ENCODE measurements at places on chromosomes 5 and 9.

- no peak overlapping the region for H3K4me3 ChIP-seq
- no peak for DNase-seq
- H3K4me1 ChIP-seq = peaks cover 52% of the 10 kb centered on the region
These were observed 204.9 kb upstream of the CDKN2B start for GRCh38 chr9:22214021-22214420.

DNA sequence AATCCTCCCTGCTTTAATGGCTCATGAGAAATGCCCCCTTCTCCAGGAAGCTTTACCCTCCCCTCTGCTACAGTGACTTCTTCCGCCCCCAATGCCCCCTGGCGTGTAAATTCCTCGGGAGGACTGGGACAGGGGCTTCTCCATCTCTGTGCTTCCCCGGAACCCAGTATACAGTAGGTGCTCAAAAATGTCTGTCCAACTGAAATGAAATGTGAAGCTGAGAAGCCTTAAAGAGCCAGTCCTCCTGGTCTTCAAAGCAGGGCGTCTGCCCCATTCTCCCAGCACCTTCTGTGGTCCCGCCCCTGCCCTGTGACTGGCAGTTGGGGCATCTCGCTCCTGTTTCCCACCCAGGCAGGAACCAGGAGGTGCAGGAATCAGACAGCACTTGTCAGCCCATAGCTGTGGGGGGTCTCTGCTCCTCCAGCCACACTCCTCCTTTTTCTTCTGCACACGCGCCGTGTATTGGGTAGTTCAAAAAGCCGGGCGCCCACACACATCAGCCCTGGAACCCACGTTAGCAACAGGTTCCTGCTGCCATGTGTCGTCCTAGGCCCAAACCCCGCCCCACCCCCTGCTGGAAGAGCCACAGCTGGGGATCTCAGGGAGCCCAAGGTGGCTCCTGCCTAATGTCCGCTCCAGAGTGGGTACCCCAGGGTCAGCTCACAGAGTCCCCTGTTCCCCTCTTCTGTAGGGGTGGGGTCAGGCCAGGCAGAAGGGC, 16.0 kb downstream of the FIBCD1 start:
- H3K4me1 ChIP-seq = peaks cover 12% of the 10 kb centered on the region
- no peaks in the 10 kb centered on the region for H3K36me3 ChIP-seq
- H3K27ac ChIP-seq = no peak overlapping the region
- no peaks in the 10 kb centered on the region for H3K27me3 ChIP-seq
- no peak for DNase-seq

DNA sequence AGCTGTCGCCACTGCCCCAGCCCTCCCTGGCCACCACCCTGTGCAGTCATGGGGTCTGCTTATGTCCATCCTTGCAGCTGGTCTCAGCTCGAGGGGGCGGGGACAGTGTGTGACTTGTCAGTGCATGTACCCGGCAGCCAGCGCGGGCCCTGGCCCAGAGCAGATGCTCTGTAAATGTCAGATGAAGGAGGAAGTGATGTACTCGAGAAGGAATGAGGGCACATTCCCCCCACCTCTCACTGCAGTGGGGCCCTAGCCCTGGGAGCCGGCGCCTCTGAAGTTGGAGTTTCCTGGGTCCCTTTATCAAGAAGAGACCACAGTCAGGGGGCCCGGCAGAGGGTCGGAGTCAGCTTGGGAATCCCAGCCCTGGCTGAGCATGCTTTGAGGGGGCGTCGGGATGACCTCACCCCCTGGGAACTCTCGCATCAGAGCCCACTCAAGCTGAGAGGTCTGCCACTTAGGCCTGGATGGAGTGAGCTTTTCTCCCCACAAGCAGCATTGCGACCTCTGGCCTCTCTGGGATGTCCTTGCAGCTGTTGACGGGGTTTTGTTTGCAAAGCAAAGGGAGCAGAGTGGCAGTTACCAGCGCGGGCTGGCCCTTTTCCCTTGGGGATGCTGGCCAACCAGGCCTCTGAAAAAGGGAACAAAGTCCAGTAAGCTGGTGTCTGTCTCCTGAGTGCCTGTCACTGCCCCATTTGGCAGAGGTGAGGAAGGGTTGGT, 19.0 kb downstream of the NEURL1B start:
- H3K4me3 ChIP-seq = no peak overlapping the region
- H3K27me3 ChIP-seq = no peaks in the 10 kb centered on the region
- no peak for DNase-seq
- H3K4me1 ChIP-seq = no peaks in the 10 kb centered on the region
- H3K36me3 ChIP-seq = no peaks in the 10 kb centered on the region

GRCh38 chr5:113703266-113703665, 189.8 kb downstream of the YTHDC2 start:
- DNase-seq = no peak
- no peaks in the 10 kb centered on the region for H3K4me1 ChIP-seq

GRCh38 chr5:26847041-26847736, 191.2 kb downstream of the CDH9 start:
- H3K27ac ChIP-seq = no peak overlapping the region
- no peaks in the 10 kb centered on the region for H3K4me1 ChIP-seq
- DNase-seq = no peak
- no peaks in the 10 kb centered on the region for H3K36me3 ChIP-seq

DNA sequence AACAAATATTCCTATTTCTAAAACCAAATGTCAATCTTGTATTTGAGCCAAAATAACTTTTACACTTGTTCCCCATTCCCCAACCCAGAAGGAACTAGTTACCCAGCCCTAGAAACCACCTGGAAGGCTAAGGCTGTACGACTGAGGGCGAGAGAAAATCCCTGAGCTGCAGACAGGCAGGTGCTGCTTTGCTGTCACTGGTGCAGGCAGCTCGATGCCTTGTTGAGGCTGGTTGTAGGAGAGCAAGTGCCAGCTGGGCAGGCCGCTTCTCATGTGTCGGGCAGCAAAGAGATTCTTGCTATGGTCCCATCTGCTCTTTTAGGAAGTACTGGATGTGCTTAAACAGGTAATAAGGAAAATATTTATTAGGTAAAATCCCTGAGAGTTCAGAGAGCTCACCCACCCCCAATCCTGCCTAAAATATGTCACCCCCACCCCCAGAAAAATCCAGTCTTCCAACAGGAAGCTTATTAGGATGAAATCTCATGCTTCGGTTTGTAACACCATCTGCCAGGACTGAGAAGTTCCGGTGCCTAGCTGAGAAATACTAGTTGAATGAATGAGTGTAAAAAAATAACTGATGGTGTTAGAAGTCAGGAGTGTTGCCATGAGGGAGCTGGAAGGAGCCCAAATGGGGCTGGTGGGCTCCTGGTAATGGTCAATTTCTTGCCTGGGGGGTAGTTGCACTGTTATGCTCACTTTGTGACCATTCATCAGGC, 91.1 kb upstream of the DMRT1 start:
- no peaks in the 10 kb centered on the region for H3K36me3 ChIP-seq
- no peaks in the 10 kb centered on the region for H3K27me3 ChIP-seq

GRCh38 chr5:54313311-54314270, 3.2 kb upstream of the ARL15 start:
- no peaks in the 10 kb centered on the region for H3K27me3 ChIP-seq
- peaks cover 19% of the 10 kb centered on the region for H3K4me1 ChIP-seq
- H3K27ac ChIP-seq = no peak overlapping the region
- H3K4me3 ChIP-seq = no peak overlapping the region
- H3K36me3 ChIP-seq = no peaks in the 10 kb centered on the region
- DNase-seq = no peak

DNA sequence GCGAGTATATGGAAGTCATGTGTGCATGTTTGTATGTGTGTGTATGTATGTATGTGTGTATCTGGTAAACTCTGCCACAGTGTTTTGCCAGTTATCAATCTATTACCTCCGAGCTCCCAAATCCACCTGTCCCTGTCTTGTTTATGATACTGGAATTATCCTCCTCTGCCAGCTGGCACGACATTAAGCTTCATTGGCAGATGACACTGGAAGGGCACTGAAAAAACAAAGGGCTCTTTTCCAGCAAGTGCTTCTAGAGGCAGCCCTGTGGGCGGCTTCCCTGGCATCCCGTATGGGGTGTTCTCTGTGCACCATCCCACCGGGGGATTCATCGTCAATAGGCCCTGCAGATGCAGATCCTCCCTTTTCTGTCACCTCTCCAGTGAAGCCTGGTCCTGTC, 221.5 kb downstream of the MSX2 start:
- no peaks in the 10 kb centered on the region for H3K36me3 ChIP-seq
- no peak overlapping the region for H3K27ac ChIP-seq
- no peak for DNase-seq
- no peaks in the 10 kb centered on the region for H3K4me1 ChIP-seq
- no peaks in the 10 kb centered on the region for H3K27me3 ChIP-seq

- H3K4me1 ChIP-seq = no peaks in the 10 kb centered on the region
- peaks cover 4% of the 10 kb centered on the region for H3K36me3 ChIP-seq
- no peak overlapping the region for H3K27ac ChIP-seq
- H3K27me3 ChIP-seq = no peaks in the 10 kb centered on the region
These were observed 61.4 kb downstream of the FAM78A start for GRCh38 chr9:131214876-131215275.

DNA sequence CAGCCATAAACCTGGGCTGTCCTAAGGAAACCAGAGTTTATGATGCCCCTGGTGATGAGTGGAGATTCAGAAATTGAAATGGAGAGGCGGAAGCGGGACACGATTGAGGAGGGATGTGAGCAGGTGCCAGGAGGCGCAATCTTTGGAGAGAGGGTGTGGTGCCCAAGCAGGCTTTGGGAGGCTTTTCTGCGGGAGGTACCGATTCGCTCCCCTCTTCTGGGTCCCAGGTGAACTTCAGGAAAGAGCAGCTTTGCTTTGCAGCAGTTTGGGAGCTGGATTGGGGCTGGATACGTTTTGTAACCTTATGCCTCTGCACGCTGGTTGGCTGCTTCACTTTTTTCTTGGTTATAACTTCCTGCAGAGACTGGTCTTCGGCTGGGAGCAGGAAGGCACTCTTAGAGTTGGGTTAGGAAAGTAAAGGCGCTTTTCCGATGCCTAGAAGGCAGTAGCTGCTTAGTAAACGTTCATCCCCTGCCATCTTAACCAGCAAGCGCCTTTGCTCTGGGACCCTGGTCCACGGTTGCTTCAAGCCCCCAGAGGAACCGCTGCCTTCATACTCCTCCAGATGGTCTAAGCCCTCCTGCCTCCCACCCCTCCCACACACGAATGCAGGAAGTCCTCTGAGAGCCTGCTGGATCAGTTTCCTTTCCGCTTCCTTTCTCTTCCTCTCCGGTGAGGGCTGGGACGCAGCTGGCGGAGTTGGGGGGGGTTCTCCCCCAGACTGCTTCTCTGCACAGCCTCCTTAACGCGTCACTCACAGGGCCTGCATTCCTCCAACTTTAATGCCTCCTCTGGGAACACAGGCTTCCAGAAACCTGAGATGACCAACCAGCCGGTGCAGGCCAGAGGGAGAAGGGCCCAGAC, 15.2 kb upstream of the NEK6 start:
- H3K27ac ChIP-seq = no peak overlapping the region
- no peaks in the 10 kb centered on the region for H3K36me3 ChIP-seq
- H3K4me1 ChIP-seq = no peaks in the 10 kb centered on the region
- DNase-seq = no peak
- no peaks in the 10 kb centered on the region for H3K27me3 ChIP-seq

DNA sequence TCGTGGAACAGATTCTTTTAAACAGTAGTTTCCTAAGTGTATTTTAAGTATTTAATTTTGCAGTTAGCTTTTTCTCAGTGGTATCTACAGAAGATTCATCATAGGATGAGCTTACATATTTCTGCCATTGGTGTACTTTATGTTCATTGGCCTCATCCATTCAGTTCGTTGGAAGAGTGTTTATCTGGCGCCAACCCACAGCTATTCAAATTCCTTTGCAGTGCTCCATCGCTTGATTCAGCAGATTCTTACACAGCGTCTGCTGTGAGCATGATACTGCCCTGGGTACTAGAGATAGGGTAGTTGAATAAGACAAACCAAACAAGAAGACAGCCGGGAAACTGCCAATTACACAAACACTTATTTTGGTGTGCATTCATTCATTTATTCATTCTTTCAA, 55.1 kb downstream of the NUP214 start:
- no peaks in the 10 kb centered on the region for H3K4me1 ChIP-seq
- no peaks in the 10 kb centered on the region for H3K27me3 ChIP-seq
- H3K4me3 ChIP-seq = no peak overlapping the region
- DNase-seq = no peak
- peaks cover 44% of the 10 kb centered on the region for H3K36me3 ChIP-seq

- no peaks in the 10 kb centered on the region for H3K27me3 ChIP-seq
- H3K4me1 ChIP-seq = no peaks in the 10 kb centered on the region
- no peak overlapping the region for H3K4me3 ChIP-seq
- no peaks in the 10 kb centered on the region for H3K36me3 ChIP-seq
- H3K27ac ChIP-seq = no peak overlapping the region
These were observed 155.5 kb downstream of the GABRB2 start for GRCh38 chr5:161391016-161391415.

DNA sequence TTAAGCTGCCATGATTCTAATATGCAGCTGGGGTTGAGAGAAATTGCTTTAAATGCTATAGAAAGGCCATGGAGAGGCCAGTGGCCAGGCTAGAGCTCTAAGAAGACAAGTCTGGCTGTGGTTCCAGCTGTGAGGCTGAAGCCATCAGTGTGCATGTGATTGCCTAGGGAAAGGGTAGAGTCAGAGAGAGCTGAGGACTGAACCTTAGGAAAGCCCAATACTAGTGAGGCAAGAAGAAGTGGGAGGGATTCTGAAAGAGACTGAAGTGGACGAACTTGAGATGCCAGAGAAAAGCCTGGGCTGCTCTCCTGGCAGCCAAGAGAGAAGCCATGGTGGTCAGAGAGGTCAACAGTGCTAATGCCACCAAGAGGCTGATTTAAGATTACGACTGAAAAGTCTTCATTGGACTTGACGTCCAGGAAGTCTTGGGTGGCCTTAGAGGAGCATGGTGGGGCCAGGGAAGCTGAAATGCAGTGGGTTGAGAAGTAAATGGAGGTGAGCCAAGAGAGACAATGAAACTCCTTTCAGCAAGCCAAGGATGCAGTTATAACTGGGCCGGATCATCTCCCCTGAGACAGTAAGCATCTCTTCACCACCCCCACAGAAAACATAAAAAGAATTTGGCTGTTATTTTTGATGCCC, 133.2 kb downstream of the TMEM174 start:
- H3K4me1 ChIP-seq = peaks cover 4% of the 10 kb centered on the region
- H3K36me3 ChIP-seq = no peaks in the 10 kb centered on the region
- no peaks in the 10 kb centered on the region for H3K27me3 ChIP-seq

DNA sequence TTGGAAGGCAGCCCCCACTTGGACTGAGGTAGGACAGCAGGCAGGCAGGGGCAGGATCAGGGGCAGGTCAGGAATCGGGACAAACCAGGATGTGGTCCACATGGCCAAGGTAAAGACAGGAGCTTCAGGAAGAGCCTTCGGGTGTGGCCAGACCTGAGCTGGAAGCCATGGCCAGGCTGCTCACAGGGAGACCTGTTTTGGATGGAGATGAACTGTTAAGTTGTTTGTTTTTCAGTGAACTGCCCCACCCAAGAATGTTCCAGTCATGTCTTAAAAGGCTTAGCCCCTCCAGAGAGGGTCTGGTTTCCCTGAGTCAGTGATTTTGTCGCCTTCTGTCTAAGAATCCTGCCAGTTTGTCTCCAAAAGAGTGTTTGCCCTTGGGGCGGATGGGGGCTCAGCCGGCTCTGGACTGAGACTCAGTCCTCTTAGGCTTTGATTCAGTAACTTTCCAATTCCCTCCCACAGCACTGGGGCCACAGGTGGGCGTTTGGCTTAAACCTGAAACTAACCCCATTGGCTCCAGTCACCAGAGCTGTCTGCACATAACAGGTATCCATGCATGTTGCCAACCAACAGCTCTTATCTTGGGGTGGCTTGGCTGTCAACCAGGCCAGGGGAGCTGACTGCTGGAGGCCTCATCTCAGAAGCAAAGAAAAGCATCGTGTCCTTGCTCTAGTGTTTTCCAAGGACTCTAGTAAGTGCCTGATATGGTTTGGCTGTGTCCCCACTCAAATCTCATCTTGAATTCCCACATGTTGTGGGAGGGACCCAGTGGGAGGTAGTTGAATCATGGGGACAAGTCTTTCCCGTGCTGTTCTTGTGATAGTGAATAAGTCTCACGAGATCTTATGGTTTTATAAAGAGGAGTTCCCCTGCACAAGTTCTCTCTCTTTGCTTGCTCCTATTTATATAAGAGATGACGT, 11.3 kb upstream of the ANKH start:
- no peaks in the 10 kb centered on the region for H3K36me3 ChIP-seq
- H3K27me3 ChIP-seq = no peaks in the 10 kb centered on the region
- H3K4me3 ChIP-seq = no peak overlapping the region
- DNase-seq = no peak
